ENCODE measurements at places on chromosomes 12 and 14.
A peak's percentile ranks its signal among the peaks of the same experiment; 100 is the strongest.

DNA sequence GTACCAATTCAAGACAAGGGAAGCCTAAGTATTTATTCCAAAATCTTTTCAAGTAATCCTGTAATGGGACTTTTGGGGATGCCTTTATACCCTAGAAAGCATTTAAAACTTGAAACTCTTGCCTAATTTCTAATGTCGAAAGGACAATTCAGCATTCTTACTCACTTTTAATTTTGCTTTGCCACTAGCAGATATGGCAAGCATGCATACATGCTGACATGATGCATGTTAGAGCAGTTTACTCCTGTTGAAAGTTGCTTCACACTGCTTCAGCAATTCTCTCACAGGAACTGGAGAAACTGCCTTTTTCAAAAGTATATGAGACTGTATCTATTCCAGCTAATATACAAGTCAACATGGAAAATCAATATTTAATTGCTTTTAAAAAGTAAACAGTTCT is 79.9 kb downstream of the TAOK3 start:
- DNase-seq, result no peak

DNA sequence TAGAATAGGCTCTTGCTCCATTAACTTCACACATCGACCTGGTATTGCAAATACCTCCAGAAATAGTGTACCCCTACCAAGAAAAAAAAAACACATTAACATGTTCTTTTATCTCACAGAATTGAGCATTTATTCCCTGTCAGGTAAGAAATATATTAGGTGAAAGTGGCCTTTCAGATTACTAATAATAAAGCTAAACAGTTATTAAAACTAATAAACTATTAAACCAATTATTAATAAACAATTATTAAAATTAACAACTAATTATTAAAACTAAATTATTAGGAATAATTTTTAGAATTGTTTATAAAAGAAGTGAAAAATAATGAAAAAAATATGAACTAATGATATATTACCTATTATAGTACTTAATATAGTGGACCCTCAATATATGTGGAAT is 7.2 kb upstream of the AK7 start:
- DNase-seq, result no peak

GRCh38 chr14:74508292-74508731 is 14.7 kb downstream of the ISCA2 start:
- peak; percentile 58 for DNase-seq

DNA sequence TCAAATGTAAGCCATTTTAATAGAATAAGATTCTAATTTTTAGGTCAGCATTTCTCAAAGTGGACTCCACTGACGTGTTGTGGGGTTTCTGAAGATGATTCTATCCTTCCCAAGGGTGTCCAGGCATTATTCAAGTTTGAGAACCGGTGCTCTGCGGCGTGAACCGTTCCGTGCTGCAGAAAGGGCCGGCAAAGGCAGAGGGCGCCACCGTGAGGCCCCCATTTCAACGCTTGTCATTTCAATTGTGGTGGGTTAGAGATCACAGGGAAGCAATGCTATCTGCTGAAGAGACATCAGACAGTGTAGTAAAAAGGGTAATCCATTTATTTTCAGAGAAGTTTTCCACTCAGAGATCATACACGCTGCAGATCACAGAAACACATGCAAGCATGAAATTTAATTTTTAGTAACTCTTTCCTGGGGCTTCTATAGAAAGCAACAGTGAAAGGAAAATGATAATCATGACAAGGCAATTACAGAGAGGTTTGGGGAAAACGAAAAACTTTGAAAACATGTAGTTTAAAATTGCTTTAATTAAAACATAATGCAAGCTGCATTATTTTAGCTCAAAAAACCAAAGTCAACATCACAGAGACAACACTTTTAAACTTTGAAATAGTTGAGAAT is 201.7 kb downstream of the EXOC5 start:
- no peak for DNase-seq

GRCh38 chr14:93305725-93306418 is 27.0 kb downstream of the BTBD7 start:
- no peak for DNase-seq

- DNase-seq, result no peak
Observed at GRCh38 chr12:93061473-93062419, 132.7 kb upstream of the EEA1 start.

DNA sequence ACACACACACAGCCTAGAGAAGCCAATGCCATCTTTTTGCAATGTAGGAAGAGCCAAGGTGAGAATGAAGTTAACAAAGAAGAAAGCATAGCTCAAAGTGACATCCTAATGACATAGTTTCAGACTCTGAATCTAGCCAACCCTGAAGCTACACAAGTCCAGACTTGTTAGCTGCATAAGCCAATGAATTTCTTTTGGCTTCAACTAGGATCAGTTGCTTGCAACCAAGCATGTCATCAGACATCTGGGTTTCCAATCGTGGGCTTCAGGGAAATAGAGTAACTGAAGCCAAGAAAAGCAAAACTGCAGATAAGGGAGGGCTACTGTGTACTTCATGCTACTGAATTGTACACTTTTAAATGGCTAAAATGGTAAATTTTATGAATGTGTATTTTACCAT is 4.4 kb upstream of the GPHN start:
- DNase-seq, result no peak

- DNase-seq, result no peak
Observed at GRCh38 chr14:26128931-26129671, 468.7 kb downstream of the NOVA1 start.

DNA sequence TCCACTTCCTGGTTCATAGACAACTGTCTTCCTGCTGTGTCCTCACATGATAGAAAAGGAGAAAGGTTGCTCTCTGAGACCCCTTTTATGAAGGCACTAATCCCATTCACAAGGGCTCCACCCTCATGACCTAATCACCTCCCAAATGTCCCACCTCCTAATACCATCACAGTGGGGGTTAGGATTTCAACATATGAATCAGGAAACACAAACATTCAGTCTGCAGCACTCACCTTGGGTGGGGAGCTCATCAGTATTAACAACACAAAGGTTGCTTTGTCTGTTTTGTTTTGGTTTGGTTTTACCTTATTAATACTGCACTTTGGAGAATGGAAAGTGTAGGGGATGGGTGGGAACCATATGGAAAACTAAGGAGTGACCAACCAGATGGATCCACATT is 10.5 kb upstream of the SMCO2 start:
- no peak for DNase-seq
